ENCODE measurements at places on chromosomes 1 and 21.

GRCh38 chr1:11804666-11805421, 920 bp downstream of the MTHFR start:
- peak; percentile 20 for DNase-seq

DNA sequence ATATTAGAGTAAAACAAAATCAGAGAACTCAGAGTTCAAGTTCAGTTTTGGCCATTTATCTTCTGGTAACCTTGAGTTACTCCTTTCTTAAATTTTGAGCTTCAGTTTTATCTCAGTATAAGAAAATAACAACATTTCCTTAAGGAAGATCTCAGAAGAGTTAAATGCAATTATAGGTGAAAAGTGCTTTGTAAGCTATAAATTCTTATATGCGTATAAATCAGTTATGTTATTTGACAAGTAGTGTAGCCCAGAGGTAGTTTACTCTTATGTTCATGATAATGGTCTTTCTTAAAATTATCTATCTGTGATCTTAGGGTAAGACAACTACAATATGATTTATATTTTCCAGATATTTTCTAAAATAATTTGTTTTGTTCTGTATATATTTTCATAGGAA, 89.8 kb downstream of the LHX9 start:
- no peak for DNase-seq

- no peak for DNase-seq
Observed at GRCh38 chr1:90046635-90047034, 51.7 kb downstream of the ZNF326 start.

GRCh38 chr1:227450489-227450888, 112.9 kb upstream of the ZNF678 start:
- no peak for DNase-seq

DNA sequence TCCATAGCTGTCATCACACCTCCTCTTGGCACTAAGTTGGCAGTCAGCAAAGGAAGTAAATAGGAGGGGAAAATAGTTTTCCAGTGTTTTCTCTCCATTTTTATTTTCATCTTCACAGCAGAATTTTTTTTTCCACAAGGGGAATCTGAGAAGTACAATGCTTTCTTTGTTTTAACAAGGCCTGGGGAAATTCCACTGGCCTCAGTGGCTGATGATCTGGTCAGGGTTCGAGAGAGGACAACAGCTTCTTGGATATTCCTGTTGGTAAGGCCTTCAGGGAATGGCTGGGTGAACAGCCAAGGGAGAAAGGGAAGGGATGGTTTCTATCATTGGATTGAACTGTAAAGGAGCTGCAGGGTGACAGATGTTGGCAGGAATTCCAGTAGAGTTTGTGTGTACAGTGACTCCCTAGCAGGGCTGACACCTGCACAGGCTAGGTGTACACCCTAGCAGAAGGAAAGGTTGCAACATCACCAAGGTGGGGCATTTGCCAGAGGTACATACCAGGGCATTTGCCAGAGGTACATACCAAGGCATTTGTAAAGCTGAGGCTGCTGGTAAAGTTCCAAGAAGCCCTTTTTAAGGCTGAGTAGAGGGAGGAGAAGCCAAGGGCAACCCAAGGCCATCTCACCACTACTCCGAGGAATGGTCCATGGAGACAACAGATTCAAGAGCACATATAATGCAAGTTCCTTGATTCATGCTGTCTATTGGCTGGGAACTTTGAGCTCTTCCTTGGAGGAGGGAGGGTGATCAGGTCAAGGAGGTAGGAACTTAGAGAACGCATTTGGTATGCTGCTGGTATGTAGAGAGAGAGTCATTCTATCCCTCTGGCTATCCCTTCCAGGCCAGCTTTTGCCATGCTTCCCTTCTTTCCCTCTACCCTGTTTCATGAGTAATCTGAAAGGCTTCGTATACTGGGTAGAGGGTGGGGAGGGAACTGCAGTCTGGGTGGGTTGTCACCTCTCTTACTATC, 3.1 kb downstream of the GJA5 start:
- DNase-seq: no peak

- DNase-seq: no peak
Observed at GRCh38 chr1:213687832-213688231, 299.9 kb upstream of the PROX1 start.

DNA sequence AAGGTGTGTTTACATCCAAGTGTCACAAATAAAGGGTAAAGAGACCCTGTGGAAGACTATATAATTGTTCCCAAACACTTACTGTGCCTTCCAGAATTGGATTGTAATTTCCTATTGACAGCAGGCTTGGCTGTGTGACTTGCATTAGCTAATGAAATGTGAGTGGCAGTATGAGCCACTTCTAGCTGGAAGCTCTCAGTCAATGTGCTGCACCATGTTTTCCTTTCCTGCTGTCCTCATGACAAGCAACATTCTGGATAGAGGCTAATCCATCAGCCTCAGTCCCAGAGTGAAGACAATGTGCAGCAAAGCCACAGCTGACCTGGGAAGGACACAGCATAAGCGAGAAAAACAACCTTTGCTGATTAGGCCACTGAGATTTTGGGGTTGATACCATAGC, 5.9 kb upstream of the FOXJ3 start:
- DNase-seq: no peak

- DNase-seq: no peak
Observed at GRCh38 chr1:99680270-99680669, 34.4 kb downstream of the PALMD start.

DNA sequence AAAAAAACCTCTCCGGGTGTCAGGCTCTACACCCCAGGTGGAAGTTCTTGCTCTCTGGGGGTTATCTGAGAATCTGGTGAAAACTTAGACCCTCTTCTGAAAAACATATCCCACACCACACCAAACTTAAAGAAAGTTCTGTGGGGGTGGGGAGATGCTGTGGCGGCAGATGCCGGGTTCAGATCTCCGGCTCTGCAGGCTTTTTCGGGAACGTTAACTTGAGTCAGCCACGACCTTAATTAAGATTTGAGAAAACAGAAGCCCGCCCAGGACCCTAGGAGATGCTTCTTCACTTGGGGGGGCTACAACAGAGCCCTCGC, 2.3 kb downstream of the RCC2 start:
- no peak for DNase-seq

DNA sequence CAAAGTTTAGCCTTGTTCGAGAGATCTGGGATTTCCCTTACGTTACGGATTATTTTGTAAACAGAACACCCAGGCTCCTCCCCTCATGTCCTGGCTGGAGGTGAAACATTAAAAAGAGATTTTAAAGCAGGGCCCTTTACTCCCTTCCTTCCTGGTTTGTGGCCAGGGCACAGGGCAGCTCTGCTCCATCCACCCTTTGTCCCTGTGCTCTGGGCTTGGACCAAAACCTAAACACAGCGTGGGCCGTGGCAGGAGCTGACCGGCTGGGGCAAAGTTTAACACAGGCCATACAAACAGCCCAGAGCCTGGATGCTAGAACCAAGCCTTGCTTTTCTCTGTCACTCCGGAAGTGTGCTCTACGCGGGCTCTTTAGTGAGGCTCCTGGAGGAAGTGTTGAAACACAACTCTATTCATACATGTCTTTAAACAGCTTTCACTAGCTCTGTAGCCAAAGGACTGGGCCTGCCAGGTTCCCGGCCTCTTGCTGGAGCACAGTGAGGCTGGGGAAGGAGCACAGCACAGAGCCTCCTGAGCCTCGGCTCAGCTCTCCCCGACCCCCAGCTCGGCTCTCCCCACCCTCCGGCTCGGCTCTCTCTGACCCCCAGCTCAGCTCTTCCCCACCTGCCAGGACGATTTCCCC, 84.7 kb downstream of the PDE9A start:
- peak; percentile 20 for DNase-seq

GRCh38 chr1:156766298-156767100, 836 bp upstream of the PRCC start:
- no peak for DNase-seq

DNA sequence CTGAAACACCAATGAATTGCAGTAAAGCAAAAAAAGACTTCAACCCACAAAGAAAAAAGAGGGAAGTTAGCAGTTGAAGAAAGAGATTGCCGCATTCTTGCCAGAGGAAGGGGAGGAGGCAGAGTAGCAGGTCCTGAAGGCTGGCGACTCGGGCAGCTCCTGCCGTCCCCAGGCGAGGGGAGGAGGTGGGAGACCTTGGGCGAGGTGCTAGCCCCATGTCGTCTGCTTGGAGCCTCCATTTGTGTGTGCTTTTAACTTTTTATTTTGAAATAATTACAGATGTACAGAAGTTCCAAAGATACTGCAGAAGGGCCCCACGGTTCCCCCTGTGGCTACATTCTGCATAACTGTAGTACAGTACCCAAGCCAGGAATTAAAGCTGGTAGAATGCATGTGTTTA, 6.7 kb downstream of the TRPM2 start:
- DNase-seq: no peak

- no peak for DNase-seq
Observed at GRCh38 chr21:34924194-34924593, 124.9 kb downstream of the RUNX1 start.

DNA sequence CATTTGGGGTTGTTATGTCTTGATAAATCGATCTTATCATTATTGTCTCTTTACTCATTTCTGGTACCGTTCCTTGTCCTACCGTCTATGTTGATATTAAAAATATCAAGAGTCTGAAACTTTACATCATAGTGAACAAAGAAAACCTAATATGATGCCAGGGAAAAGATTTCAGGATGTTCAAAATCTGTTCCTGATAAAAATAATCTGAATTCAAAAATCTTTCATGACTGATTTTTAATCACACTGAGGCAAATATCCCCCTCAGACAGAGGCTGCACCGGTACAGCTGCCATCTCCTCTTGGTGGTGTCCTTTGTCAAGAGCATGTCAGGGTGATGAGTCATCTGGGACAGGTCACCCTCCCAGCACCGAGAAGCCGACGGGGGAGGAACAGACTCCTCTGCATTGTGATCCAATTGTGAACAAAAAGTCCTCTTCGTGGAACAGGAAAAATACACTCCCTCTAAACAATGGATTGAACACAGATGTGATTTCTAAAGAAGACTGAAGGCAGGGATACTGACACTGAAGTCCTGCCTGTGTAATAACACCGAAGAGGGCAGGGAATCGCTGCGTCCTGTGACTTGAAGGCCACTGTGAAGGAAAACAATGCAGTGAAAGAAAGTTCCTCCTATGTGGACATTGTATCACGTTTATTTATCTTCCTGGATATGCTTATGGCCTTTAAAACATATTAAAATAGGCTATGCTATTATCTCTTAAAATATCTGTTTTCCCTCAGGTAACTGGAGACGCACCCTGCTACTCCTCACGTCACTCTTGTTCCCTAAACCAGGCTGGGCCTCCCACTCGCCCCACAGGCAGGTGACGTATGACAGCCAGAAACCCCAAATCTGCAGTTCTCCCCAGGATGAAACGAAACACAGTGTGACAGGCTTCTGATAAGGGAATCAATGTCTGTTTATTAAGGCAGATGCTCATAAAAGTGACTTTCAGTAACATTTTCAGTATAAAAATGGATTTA, 4.3 kb upstream of the SPATC1L start:
- DNase-seq: no peak

- no peak for DNase-seq
Observed at GRCh38 chr21:42941696-42942085, 16.3 kb upstream of the ERVH48-1 start.

DNA sequence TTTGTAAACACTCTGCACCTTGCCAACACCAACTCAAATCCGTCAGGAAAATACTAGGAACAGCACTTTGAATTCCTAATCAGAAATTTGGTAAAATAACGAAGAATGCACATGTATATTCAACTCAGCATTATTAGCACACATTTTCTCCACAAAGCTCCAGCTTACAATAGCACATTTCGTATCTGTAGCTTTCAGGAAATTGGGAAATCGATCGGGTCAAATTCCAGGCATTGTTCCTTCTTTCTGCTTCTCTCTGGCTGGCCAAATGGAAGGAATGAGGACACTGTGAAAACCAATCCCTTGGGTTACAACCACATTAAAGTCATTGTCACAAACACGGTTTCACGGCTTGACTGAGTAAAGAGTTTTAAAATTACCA, 58.6 kb downstream of the NPHP4 start:
- no peak for DNase-seq

DNA sequence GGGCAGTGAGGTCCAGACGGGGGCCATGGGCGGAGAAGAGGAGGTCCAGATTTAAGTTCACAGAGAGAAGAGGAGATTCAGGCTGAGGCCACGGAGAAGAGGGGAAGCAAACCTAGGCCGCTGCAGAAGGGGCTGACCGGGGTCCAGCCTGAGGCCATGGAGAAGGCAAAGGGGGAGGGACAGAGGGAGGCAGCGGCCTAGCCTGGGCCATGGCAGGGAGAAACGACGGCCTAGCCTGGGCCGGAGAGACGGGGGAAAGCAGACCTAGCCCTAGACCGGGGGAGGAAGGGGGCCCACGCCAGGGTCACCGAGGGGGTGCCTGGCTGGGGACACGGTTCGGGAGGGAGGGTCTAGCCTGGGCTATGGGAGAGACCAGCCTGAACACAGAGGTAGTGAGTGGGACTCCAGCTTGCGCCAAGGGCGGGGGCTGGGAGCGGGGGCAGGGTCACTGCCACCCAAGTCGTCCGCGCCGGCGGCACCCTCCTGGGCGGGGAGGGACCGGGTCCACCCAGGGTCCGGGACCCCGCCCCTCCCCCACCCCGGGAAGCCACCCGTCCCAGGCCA, 459 bp downstream of the CAPZB start:
- DNase-seq: no peak

DNA sequence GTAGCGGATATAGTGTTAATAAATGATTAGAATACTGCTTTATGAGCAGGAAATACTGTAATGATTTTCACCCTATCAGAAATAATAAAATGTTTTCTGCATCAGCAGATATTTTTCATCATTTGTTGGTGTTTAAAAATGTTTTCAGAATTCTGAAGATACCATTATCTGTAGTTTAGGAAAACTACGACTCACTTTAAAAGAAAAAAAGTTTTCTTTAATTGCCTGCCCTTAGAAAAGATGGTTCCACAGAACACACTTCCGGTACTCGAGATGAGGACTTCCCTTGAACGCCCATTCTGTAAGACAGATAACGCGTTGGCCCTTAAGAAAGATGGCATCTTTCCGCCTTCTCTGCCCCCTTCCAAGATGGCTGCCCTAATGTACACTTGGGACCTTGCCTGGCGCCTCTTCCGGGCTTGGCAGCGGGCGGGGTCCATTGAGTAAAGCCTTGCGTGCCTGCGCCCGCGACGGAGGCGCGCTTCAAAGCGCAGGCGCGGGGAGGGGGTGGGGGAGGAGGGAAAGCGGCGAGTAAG, at the start of gene SZRD1:
Gene SZRD1 (plus strand): TSS at position 521 of the 536 bp plus-strand sequence. CDS start 16 bp downstream, outside the sequence.
- peak; percentile 98 for DNase-seq

GRCh38 chr1:88134983-88135921, 548.8 kb upstream of the PKN2 start:
- DNase-seq: no peak

DNA sequence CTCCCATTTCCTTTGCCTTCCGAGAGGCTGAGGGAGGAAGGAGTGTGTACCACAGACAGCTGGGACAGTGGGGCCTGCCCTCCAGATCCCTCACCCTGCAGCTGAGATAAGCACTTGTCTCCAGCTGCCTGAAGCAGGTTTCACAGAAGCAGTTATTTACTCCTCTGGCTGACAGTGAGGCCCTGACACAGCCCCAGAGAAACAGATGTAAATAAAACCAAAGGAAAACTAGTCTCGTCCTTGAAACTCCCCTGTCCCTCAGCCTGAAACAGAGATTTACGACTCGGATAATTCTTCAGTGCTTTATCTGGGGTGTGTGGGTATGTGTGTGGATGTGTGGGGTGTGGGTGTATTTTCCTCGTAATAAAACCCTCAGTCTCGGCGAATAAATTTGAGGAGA, 181.1 kb downstream of the IGSF21 start:
- no peak for DNase-seq

- DNase-seq: no peak
Observed at GRCh38 chr1:37495875-37496274, 18.7 kb downstream of the MEAF6 start.
